Calu3 (cell line): ENCODE measurements at places on chromosomes 12 and 14.

GRCh38 chr14:48704639-48705038 lies 881.5 kb downstream of the RPS29 start:
- no peak for DNase-seq

DNA sequence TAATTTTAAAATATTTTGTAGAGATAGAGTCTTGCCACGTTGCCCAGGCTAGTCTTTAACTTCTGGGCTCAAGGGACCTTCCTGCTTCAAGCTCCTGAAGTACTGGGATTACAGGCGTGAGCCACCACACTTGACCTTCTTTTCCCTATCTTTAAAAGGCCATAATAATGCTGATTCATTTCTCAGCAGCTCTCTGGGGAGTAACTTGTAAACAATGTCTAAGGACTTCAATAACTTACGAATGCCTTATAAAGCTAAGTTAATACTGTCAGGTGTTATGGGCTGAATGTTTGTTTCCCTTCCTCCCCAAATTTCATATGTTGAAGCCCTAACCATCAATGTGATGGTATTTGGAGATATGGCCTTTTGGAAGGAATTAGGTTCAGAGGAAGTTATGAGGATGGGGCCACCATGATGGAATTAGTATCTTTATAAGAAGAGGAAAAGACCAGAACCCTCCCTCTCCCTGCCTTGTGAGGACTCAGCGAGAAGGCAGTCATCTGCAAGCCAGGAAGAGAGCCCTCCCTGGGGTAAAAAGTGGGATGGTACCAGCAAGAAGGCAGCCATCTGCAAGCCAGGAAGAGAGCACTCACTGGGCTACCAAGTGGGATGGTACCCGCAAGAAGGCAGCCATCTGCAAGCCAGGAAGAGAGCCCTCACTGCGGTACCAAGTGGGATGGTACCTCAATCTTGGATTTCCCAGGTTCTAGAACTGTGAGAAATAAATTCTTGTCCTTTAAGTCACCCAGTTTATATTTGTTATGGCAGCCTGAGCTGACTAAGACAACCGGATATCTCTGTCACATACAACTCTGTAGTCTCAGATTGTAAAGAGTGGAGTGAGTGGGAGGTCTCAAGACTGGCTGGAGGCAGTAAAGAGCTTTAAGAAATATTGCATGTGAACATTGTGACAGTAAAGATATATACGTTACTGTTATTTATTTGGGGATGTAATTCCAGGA lies 16.3 kb upstream of the YBX3 start:
- no peak for DNase-seq

GRCh38 chr12:108616941-108617858 lies 16.5 kb downstream of the SELPLG start:
- no peak for DNase-seq

DNA sequence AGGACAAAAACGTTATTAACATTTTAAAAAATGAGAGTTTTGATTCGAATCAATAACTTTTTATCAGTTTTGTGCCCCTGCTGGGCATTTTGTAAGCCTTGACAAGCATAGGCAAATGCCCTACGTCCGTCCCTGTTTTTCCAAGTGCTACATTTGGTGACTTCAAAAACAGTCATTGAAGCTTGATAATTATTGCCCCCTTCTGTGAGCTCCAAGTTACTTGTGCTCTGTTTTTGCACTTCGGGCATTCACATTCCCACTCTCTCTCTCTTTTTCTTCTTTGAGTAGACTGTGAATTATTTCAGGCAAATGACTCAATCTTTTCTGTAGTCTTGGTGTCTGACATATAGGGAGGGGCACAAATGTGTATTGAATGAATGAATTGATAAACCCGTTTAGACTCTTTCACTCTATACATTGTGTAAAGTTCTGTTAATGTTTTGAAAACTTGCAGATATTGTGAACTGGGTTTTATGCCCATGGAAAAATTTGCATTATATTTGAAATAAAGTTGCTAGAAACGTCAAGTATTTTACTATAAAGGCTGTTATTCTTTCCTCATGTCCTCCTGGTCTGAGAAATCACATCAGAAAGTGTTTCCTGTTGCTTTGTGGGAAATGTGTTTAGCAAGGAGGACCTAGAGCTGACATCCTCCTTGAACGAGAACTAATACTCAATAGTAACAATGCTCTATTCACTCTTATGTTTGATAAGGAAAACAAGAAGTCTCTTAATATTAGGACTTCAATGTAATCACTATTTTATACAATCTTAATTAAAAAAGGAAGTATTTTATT lies 1.4 kb downstream of the APAF1 start:
- no peak for DNase-seq

GRCh38 chr12:14364583-14365271 lies 755 bp upstream of the ATF7IP start:
- no peak for DNase-seq

- DNase-seq = no peak
Observed at GRCh38 chr12:107436376-107436775, 249.2 kb upstream of the PWP1 start.

DNA sequence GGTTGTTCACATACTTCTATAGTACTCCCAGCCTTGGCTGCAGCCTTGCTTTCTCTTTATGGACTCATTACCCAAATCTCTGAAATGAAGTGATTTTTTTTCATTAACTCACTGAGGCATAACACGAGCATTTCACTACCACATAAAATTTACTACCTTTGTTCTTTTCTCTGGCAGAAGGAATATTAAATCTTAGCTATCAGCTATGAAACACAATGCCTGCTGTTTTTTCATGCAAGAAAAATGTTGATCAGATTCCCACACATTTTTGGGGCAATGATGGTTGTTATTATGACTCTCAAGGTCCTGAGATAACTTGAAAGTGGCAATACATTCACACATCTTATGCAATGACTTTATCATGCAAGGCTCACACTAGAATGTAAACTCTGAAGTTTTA lies 225.3 kb upstream of the ATP2B1 start:
- DNase-seq = no peak

- DNase-seq = no peak
Observed at GRCh38 chr12:101634724-101635123, 40.0 kb downstream of the MYBPC1 start.

GRCh38 chr14:34029921-34030334 lies 79.1 kb upstream of the EGLN3 start:
- no peak for DNase-seq

- DNase-seq = peak; percentile 15
Observed at GRCh38 chr12:89859508-89860220, 151.0 kb upstream of the ATP2B1 start.

DNA sequence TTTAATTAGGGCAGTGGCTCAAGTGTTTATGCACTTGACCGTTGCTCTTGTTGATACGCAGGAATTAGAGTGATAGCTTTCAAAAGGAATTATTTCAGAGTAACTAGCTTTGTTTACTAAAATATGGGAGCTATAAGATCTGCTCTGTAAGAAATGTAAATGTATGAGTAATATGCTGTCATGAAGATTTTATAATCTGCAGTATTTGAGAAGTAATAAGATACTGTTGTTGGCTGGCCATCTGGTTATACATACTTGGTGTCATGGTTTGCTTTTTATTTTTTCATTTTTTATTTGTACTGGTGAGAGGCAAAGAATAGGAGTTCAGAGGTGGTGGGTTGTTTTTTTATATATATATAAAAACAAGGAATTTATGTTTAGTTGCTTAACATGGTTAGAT lies 58.5 kb downstream of the PLXNC1 start:
- DNase-seq = no peak

DNA sequence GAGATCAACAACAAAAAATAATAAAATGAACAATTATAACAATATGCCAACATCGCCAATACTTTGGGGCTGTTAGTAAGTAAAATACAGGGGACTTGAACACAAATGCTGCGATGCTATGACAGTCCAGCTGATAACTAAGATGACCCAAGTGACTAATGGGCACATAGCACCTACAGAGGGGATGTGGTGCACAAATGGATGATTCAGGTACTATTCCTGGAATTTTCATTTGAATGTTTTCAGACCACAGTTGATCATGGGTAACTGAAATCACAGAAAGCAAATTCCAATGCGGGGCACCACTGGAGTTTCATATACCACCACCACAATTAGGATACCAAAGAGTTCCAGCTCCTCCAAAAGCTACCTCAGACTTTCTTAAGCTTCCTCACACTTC lies 82.9 kb downstream of the RCOR1 start:
- no peak for DNase-seq

GRCh38 chr14:74048281-74048680 lies 29.1 kb downstream of the BBOF1 start:
- DNase-seq = peak; percentile 24

GRCh38 chr12:65511134-65511834 lies 232.8 kb downstream of the MSRB3 start:
- DNase-seq = no peak

DNA sequence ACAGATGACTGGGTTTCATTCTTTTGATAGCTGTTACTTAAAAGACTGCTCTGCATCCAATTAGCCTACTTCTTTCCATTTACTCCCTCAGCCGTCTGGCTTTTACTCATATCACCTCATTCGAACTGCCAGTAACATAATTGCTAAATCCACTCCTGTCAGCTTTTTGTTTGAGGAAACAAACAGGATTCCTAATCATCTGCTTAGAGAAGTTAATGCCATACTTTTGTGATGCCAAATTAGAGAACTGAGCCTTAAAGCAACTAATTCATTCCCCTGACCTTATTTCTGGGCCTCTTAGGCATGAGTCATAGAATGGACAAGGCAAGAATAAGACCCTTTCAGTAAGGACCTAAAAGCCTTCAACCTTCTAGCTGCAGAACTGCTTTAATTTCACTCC lies 2.9 kb downstream of the OXA1L start:
- no peak for DNase-seq

DNA sequence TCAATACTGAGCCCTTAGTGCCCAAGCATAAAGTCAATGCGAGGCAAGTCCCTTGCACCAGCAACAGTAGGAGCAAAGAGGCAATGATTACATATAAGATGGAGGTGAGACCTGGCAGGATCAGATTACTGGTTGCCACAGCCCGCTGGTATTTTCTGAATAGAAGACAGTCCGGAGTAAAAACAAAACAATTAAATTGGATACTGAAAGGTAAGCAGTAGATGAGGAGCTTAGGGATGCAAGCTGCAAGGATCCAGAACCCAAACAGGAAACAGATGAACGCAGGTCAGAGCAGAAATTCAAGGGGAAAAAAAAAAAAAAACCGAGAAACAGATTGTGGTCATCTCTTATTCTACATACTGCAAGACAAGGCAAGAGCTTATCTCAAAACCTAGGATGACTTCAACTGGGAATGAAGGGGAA lies 119.6 kb downstream of the MED13L start:
- DNase-seq = no peak

GRCh38 chr14:68639000-68639757 lies 153.7 kb downstream of the ZFP36L1 start:
- DNase-seq = no peak

GRCh38 chr14:99312106-99312505 lies 40.1 kb upstream of the BCL11B start:
- DNase-seq = no peak

DNA sequence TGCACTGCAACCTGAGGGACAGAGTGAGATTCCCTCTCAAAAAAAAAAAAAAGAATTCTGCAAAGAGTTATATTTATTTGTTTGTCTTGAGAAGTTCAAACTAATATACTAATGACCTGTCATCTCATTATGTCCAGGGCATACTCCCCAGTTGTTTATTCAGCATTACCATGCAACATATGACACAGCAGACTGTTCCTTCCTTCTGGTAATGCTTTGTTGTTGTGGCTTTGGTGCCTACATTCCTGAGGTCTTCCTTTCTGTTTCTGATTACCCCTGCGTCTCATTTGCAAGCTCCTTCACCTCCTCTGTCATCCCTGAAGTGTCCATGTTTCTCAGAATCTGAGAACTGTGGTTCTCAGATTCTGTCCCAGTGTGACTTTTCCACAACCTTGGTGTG lies 55.3 kb downstream of the DERA start:
- no peak for DNase-seq

GRCh38 chr12:98818239-98818638 lies 173.1 kb downstream of the APAF1 start:
- no peak for DNase-seq

DNA sequence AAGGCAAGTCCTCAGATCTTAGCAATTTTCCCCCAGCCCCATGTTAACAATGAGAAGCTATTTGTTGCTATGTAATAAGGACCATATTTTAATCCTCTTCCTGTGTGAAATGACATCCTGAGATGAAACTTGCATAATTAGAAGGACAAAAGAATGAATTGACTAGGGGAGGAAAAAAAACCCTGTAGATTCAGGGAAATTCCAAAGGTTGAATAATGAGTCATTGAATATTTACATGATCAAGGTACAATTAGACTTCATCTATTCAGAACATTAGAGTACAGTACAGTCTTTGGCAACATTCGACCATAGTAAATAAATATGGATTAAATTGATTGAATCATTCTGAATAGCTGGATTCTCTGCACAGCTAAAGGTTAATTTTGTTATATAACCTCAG lies 9.4 kb downstream of the MYBPC1 start:
- no peak for DNase-seq

DNA sequence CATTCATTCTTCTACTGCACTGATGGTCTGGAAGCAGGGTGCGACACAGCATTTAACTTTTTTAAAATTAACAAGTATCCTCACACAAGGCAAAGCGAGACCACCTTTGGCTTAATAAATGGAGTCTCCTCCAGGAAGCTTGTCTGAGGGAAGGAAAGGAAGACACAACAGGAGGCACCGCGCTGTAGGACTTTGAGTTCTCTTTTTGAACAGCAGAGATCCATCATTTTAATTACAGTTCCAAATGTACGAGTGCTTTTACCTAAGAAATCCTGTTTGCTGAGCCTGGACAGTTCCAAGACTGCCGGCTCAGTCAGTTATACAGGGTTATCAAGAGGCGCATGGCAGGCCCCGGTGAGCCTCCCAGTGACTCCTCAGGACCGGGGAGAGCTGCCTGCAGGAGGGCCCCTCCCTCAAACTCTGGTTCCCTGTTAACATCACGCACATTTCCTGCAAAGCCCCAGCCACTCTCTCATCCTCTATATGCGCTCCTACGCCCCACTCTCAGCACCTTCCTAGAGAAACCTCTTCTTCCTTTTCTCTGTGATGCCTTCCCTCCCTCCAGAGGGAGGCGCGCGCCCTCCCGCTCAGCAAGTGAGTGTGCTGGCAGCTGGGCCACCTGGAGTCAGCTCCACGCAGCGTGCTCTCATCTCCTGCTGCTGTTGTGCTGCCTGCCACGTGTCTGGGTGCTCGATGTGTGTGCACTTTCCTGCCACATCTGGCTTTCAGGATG lies 46.1 kb downstream of the STX2 start:
- no peak for DNase-seq

DNA sequence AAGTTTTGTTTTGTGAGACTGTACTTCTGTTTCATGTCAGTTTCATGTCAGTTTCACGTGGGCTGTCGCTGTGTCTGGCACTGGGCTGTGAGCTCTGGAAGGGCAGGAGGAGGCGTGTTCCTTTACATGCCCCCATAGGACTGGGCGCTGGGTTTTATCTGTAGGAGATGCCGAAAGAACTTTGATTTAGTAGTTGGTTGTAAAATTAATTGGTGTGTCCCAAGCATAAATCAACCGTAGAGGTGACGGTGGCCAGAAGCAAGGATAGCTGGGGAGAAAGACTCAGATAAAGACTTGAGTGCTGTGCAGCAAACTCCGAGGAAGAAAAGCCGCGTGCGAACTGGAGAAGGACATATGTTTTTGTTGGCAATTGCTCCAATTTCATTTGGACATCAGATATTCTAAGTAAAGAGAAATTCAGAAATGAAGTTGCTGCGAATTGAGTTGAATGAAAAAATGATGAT lies 182.5 kb downstream of the VRK1 start:
- no peak for DNase-seq

GRCh38 chr14:104794099-104794498 lies 1.4 kb downstream of the AKT1 start:
- peak; percentile 79 for DNase-seq
